Germinal center (tissue), 1 donor: ENCODE measurements at places on chromosomes 7 and 10.

DNA sequence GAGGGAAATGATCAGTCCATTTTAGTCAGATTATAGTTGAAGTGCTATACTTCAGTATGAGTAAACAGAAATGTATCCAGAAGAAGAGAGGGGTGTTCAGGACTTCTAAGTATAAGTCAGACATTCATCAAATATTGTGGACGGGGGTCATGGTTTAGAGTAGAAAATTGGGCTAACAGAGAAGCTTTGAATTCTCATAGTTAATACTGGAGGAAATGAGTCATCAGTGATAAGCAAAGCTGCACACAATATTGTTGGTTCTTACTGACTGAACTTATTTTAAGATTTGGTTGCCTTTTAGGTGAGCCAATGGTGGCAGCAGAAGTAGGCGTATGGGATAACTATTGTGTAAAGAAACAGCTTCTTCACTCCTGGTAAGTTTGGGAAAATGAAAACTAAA, 1.7 kb upstream of the SUMF2 start:
- DNase-seq = no peak

GRCh38 chr7:139183251-139183650, 47.8 kb upstream of the UBN2 start:
- no peak for DNase-seq

GRCh38 chr7:142508251-142508650, 241.0 kb upstream of the PRSS1 start:
- no peak for DNase-seq

DNA sequence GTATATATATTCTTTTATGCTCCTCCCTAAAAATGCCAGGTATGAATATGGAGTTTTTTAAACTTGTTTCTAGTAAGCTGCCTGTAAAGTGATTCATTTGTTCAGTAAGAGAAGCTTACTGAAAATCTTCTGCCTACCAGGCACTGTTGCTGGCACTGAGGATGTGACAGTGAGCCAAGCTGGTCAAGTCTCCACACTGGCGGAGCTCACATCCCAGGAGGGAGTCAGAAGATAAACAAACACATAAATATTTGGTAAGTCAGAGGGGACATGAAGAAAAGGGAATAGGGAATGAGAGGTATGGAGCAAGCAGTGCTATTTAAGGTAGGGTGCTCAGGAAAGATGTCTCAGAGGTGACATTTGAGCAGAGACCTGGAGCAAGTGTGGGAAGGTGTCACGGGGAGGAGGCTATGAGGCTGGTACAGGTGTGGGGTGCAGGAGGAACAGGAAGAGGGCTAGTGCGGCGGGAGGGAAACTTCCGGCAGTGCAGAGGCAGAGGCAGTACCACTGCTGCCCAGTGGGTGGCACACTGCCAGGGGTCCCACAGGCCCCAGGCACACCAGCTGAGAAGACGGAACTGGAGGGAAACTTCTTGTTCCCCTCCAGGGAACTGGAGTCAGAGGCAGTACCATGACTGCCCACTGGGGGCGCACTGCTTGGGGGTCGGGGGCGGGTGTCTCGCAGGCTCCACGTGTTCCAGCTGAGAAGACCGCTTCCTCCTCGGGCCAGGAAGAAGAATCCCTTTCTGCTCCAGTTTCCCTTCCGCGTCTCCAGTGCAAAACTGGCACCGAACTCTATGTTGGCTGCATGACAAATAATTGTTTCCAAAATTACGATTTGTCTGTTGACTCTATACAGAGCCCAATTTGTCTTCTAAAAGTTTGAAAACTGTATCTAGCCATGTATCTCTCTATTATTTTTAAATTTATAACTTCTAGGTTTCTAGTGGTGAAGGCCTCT, 161.0 kb downstream of the TEX36 start:
- DNase-seq = peak; percentile 64

- DNase-seq = no peak
Measured at GRCh38 chr7:132145466-132145865, 430.8 kb downstream of the PLXNA4 start.

DNA sequence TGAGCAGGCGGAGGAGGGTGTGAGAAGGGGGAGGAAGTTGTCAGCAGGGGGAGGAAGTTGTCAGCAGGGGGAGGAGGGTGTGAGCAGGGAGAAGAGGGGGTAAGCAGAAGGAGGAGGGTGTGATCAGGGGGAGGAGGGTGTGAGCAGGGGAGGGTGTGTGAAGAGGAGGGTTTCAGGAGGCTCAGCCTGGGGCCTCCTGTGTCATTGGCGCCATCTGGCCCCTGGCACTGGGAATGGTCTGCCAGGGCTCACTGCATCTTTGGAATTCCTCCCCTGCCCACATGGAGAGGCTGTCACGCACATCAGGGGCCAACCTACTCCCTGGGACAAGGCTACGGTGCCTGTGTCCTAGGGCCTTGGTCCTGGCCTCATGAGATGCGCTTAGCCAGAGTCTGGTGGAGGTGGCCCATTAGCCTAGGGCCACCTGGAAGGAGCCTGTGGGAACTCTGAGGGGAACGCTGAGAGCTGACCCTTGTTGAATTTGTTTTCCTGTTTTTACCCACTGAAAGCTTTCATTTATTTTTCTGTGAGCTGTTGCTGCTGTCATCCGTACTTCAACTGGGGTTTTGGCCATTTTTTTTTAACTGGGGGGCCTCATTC, 18.0 kb downstream of the CAMK2B start:
- DNase-seq = no peak

DNA sequence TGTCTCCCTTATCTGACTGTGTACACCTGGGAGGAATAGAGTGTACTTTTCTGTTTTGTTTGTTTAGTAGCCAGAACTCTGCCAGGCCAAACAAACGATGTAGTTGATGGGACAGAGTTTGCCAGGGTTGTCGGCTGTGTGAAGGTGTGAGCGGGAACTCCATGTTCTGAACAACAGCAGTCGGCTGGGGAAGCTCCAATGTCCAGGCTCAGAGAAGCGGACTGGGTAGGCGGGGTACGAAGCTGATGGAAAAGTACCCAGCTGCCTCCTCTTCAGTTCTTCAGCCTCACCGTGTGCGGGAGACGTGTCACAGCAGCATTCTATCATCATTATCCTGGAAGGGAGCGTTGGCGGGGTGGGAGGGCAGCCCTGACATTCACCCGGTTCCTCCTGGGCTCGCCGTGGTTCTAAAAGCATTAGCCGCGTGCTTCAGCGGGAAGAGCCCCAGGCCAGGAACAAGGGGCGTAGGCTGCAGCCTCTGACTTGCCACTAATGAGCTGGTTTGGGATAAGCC, 52.9 kb downstream of the PFKFB3 start:
- no peak for DNase-seq

- DNase-seq = no peak
Measured at GRCh38 chr10:66943590-66943989, 17.8 kb downstream of the LRRTM3 start.
